ENCODE measurements at places on chromosomes 7 and 10.

GRCh38 chr7:1095621-1096155 lies 7.8 kb downstream of the GPER1 start:
- no peak for DNase-seq

- DNase-seq, result no peak
These were observed 90.0 kb downstream of the CDK14 start for GRCh38 chr7:90686146-90686545.

GRCh38 chr10:86393362-86393761 lies 26.8 kb upstream of the GRID1 start:
- DNase-seq, result no peak

DNA sequence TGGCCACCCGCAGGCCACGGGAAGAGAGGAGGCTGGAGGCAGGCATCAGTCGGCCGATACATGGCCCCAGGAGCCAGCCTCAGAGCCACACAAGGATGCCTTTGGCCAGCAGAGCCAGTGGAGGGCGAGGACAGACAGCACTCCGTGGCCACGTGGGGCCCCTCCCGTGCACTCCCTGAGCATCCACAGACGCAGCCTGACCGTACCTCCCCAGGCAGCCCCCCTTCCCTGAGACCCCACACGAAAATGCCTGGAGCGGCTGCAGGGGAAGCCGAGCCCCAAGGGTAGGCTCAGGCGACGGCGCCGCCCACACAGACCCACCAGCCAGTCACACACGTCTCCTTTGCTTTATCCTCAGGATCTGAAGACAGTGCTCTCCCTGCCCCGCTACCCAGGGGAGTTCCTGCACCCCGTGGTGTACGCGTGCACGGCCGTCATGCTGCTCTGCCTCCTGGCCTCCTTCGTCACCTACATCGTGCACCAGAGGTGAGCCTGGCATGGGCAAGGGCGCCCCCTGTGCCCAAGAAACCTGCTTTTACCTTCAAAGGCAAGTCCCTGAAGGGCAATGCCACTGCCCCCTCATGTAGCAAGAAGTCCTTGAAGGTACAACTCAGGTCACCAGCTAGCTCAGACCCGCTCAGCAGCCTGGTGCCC lies 9.0 kb downstream of the ADGRA1 start:
- no peak for DNase-seq

DNA sequence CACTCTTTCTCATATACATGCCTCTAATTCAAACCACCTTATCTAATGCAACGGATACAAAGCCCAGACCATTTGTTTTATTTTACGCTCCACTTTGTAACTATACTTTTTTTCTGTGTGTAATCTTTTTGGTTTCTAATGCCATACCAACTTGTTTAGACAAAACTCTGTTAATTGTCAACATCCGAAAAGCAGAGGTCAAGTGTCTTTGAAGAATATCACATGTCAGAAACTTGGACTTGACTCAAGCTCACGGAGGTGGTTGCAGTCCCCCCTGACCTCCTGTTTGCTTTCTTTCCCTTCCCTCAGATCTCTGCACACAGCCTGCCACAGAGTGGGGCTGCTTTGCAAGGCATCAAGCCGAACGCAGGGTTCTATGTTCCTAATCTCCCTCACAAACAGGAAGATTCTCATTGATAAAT lies 698.9 kb downstream of the PARD3 start:
- no peak for DNase-seq

- DNase-seq, result peak; percentile 53
These were observed 5.6 kb downstream of the CCSER2 start for GRCh38 chr10:84333864-84334451.

Measured in GM23338 (cell line).